ENCODE measurements at places on chromosomes 3 and 15.

DNA sequence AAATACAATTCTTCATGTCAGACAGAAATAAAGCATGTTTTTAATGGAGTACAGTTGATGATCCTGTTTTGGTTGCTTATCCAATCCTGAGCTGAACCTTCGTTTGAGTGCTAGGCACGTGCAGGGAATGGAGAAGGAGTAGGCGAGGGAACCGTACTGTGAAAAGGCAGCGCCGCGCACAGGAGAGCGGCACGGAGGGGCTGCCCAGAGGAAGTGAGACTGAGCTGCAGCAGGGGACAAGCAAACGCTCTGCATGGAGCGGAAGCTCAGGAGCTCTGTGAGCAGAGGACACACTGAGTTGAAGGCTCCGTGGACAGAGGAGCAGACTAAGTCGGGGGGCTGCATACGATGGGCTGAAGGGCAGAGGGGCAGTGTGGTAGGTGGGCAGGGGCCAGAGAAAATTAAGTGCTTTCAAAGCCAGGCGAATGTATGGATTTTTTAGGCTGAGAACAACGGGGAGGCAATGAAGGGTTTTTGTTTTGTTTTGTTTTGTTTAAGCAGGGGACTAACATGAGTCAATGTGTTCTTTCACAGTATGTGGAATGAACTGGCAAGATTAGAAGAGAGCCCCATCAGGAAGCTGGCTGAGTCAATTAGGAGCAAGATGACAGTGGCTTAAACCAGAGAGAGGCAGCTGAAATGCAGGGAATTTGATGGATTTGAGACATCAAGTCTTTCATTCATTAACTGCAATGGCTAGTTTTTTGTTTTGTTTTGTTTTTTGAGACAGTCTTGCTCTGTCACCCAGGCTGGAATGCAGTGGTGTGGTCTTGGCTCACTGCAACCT is 23.8 kb upstream of the TM2D3 start:
- DNase-seq: peak; percentile 76

- no peak for DNase-seq
Observed at GRCh38 chr3:81289676-81290075, 471.8 kb downstream of the GBE1 start.

DNA sequence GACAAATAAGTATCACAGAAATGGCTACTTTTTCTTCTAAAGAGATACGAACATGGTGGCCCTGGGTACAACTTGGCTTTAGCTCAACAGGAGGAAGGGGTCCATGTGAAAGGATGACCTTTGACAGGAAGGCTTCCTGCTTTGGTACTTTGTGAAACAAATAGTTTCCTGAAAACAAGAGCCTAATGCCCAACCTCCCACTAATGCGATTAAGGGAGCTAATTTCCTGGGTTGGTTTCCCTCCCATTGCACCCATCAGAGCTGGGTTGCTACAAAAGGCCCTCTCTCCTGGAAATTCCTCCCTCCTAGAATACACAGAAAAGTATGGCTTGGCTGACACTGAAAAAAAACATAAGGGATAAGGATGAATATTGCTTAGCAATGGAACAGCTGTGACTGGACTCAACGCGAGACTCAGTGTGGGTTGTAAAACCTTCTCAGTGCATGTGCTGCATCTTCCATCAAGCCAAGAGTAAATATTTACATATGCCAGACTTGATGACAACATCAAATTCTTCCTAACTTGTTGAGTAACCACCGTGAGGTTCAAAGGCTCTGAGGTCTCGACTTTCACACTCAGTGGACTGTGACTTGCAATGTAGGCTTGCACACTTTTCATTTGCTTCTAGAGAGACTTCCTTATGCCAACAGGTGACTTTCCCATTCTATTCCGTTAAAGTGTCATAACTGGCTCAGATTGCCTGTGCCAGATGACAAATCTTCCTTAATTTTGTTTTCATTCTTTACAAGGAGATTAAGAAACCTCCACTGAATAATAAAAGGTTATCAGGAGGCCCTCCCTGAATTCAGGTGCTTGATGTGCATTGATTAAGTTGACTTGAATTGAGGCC is 60.1 kb downstream of the ADAMTS9 start:
- DNase-seq: peak; percentile 12

DNA sequence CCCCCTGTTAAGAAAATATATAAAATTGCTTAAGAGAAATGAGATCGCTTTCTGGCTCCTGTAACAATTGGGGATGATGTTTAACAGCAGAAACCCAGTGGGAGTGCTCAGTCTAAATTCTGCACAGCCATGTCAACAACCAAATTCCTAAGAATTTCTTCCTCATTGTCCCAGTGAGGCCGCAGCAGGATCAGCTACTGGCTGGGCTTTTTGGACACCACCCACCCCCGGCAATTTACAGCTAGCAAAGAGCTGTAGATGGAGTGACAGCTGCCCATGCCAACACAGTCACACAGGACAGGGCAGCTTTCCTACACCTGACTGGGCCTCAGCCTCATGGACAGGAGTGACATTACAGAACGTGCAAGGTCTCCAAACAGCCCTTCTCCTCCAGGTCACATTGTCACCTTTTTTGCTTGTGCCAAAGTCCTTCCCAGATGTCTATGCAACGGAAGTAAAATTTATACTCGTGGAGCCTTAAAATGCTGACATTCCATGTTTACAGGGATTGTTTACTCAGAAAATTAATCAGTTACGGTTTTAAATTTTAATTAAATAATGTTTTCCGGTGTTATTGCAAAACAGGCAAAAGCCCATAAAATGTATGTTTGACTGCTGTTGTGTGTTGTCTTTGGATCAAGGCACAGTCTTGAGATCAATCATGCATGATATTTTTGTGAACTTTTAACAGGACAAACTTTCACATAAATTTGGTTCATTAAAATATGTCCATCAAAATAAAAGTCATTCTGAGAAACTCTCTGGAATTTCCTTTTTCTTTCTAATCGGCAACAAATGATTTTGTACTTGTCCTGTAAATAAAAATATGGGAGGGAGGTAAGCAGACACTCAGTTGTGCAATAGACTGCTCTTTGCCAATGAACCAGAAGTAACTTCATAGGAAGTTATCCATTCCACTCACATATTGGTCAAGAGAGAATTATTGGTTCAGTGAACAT is 943.2 kb downstream of the MCTP2 start:
- peak; percentile 79 for DNase-seq

DNA sequence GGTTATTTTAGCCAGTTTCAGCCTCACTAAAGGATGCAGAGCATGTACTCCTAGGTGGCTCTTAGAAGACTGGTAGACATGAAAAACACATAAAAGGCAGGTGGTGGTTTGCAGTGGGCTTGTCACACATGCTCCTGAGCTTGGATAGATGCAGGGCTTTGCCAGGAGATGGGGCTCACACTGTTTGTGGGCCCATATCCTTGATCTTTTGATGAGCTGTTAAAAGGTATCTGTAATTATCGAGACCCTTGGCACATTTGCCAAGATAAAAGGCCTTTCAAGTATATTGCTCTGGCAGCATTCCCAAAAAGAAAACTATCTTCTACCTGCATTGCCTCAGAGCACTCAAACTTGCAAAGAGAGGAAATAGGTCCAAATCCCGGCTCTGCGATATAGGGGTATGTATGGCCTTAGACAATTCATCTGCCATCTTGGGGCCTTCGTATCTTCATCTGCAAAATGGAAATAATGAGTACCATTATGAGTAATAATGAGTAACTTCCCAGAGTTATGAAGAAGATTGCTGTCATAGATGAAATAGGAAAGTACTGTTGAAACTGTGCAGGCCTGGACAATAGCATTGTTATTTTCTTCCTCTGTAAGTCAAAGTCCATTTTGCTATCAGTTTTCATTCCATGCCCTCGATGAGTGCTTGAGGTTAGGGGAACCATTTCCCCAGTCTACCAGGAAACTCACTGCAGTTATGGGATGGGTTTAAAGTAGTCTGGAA is 172.7 kb downstream of the SYNPR start:
- peak; percentile 48 for DNase-seq

DNA sequence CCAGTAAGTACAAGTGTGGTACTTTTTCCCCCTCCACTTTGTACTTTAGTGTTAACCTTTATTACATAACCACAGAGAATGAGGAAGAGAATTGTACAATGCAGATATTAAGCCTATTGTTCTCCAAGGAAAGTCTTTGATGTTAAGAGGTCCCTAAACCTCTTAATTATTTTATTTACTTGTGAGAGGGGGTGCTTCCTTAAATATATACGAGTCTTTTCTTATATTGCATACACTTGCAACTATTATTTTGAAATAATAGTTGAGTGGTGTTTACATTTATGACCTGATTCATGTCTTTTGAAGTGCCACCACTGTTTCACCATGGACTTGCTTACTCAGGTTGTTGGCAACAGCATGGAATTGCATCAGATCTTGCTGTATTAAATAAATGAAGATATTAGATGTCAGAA is 10.1 kb downstream of the USP3 start:
- DNase-seq: peak; percentile 81

DNA sequence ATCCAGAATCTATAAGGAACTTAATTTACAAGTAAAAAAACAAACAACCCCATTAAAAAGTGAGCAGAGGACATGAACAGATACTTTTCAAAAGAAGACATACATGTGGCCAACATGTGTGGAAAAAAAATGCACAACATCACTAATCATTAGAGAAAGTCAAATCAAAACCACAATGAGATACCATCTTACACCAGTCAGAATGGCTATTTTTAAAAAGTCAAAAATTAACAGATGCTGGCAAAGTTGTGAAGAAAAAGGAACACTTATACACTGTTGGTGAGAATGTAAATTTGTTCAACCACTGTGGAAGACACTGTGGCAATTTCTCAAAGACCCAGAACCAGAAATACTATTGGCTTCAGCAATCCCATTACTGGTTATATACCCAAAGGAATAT is 830.0 kb upstream of the ALCAM start:
- no peak for DNase-seq

- DNase-seq: peak; percentile 30
Observed at GRCh38 chr3:48656061-48656840, 6.4 kb downstream of the CELSR3 start.

- no peak for DNase-seq
Observed at GRCh38 chr3:13536432-13536831, 12.5 kb upstream of the FBLN2 start.

DNA sequence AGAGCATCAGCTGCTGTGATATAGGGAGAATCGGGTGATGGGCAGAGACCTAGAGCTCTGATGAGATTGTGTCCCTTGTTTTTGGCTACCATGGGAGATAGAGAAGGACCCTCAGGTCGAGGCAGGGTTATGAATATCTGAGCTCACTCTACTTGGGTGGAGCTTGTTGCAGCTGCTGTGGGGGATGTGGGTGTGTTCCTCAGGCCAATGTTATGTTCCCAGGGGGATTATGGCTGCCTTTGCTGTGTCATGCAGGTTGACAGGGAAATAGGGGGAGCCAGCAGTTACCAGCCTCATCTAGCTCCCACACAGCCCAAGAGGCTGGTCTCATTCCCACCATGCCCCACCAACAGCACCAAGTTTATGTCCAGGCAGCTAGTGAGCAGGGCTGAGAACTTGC is 131.5 kb downstream of the TRIM42 start:
- DNase-seq: no peak

DNA sequence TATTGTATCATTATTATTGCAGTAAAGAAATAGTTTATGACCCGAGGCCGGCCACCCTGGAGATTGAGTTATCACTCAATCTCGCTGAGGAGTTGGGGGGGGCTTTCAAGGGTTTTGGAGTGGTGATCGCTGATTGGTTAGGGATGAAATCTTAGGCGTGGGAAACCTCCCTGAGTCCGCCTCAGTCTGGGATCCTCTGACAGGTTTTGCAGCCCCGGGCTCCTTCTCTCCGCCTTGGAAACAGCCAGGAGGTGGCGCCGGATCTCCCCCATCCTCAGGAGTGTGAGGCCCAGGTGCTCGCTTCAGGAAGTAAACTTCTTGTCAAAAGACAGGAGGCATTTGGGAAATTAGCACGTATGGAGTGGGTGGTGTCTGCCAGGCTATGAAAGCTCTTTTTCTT is 41.1 kb upstream of the SEC61A1 start:
- no peak for DNase-seq

GRCh38 chr3:32882603-32883025 is 64.8 kb downstream of the TRIM71 start:
- DNase-seq: no peak

DNA sequence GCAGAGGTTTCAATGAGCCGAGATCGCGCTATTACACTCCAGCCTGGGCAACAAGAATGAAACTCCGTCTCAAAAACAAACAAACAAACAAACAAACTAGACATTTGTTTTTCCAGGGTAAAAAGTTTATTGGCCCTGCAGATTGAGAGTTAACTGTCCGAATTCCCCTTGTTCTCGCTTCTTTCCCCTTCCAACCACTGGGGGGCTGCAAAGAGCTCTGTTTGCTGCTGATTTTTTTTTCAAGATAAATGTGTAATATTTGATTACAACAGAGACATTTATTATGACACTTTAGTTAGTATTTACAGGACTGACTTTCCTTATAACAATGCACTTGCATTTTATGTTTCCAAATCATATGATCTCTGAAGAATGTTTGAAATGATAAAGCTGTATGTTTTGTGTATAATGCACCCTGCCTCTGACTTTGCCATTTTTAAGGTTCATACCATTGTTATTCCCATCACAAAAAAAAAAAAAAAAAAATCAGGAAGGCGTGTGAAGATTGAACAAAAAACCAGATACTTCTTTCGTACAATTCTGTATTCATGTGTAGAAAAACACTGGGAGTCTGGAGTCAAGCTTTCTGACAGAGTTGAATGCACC is 2.8 kb downstream of the CLSTN2 start:
- no peak for DNase-seq

GRCh38 chr3:34200576-34200975 is 402.1 kb downstream of the PDCD6IP start:
- DNase-seq: no peak

GRCh38 chr15:74339371-74339770 is 28.1 kb downstream of the CYP11A1 start:
- DNase-seq: no peak

- DNase-seq: no peak
Observed at GRCh38 chr3:12188328-12188648, 29.6 kb upstream of the TIMP4 start.

- no peak for DNase-seq
Observed at GRCh38 chr15:98628216-98628615, 20.1 kb upstream of the IGF1R start.

GRCh38 chr3:50378024-50378423 is 18.7 kb upstream of the TMEM115 start:
- DNase-seq: no peak

DNA sequence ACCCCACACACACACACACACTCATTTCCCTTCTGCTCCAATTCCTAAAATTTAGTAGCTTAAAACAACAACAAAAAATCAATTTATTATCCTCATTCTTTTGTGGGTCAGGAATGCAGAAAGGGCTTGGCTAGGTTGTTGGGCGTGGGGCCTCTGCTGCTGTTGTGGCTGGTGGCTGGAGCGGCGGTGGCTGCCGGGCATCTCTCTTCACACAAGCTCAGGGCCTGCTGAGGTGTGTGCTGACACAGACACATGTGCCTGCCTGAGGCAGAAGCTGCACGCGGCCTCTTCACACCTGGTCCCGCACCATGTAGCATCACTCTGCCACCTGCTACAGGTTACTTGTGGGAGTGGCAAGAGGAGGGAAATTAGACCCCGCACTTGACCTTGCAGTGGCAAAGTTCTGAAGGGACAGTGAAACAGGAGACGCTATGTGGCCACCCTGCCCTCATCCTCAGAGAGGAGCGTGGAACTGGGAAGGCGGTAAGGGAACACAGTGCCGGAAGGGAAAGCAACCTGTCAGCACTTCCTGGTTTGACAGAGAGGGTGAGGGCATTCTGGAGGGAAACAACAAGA is 64.0 kb upstream of the PRR20G start:
- no peak for DNase-seq

GRCh38 chr3:60056404-60056803 is 1006.6 kb upstream of the CFAP20DC start:
- no peak for DNase-seq

- no peak for DNase-seq
Observed at GRCh38 chr3:124567179-124567578, 163.1 kb upstream of the UMPS start.

Measured in HCEC 1CT (cell line).